Putamen (tissue), 1 donor: ENCODE measurements at places on chromosomes 7 and 10.
A peak's percentile ranks its signal among the peaks of the same experiment; 100 is the strongest.

GRCh38 chr7:37765872-37766525 lies 82.4 kb upstream of the NME8 start:
- peak; percentile 3 for DNase-seq

- no peak for DNase-seq
Measured at GRCh38 chr7:74051629-74052410, 23.8 kb downstream of the ELN start.

- no peak for DNase-seq
Measured at GRCh38 chr7:50812094-50812493, 29.4 kb upstream of the GRB10 start.

- no peak for DNase-seq
Measured at GRCh38 chr10:102676534-102677315, 32.4 kb downstream of the TRIM8 start.

DNA sequence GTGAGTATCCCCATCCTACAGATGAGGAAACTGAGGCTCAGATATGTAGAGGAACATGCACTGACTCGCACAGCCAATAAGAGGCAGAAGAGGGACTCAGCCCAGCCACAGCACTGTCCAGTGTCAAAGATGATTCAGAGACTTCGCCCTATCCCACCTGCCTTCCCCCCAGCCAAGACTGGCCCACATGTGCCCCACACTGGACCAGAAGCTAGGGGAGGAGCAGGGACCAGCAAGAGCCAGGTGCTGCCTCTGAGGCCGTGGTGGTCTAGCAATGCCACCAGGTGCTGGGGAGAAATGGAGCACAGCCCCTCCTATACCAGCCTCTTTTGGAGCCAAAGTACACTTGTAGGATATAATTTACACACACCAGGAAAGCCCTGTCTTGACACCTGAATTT lies 22.3 kb downstream of the GRID1 start:
- no peak for DNase-seq

DNA sequence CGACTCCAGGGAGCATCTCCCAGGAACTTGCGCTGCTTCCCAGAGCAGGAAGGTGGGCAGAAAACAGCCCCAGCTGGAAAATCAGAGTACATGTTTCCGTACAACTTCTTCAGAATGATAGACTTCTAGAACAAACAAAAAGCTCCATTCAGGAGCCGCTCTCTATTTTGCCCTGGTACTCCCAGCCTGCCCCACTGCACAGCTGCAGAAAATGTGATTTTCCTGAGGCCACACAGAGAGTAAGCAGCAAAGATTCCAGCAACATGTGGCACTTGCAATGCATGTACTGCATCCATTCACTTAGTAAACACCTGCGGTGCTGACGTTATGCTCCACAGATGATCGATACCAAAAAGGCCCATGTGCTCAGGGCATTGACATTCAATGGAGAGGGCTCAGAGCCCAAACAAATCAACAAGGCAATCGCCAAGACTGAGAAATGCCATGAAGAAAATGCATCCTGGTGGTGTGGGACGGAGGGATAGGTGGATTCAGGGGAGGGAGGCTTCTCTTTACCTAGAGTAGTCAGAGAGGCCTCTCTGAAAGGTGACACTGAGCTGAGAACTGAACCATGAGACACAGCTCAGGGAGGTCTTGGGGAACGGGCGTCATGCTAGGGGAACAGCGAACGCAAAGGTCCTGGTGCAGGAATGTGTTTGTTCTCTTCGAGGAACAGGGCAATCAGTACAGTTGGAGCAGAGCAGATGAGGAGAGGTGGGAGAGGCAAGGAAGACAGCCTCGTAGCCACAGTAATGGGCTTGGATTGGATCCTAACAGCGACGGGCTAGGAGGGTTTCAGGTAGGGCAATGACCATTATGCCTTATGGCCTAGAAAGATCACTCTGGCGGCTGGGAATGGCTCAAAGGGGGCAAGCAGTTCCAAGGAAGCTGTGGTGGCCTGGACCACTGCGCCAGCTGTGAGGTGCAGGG lies 35.3 kb upstream of the DUSP5 start:
- no peak for DNase-seq

DNA sequence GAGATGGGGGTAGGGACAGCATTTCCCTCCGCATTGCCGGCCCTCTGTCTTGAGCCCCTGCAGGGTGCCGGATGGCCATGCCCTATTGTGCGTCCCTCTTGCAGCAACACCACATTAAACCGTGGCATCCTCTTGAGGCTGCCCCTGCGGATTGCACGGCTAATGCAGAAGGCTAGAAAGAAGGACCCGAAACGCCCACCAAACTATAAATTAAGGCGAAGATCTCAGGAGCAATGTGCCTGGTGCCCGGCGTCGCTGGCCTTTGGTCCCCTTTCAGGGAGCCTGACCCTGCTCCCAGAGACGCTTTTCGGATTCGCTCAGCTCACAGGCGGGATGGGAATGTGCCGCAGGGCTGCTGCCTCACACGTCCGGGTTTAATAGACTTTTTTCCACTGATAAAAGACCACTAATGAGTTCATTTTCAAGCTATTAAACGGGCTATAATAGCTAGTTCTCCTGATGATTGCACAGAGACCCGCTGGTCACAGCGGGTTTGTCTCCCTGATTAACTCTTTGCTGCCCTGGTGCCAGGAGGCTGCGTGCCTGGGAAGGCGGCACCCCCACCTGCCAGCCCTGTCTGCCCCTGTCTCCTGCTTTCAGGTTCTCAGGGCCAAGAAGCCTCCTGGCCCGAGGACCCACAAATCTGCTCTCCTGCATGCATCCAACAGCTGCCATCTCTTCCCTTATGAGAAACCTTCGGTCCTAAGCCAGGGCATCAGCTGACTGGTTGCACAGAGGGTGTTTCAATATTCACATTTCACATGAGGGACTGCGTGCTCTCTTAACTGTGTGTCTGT lies 128.3 kb downstream of the ADARB2 start:
- DNase-seq: no peak

DNA sequence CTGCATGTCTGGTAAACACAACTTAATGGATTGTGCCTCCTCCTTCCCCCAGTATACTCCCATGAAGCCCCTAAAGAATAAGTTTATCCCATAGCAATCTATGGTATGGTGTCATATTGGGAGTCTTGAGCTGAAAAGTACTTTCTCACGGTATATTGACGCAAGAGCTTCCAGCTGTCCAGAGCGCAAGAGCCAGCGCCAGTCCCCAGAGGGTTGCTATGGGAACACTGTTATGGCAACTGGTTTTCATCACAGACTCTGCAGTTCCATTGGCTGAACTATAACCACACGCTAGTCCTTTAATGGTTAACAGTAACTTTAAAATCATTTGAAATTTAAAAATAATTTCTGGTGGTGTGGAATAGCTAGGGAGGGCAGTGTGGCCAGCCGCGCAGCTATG lies 46.9 kb downstream of the PRPF18 start:
- DNase-seq: no peak

GRCh38 chr7:50658696-50659095 lies 93.5 kb upstream of the DDC start:
- no peak for DNase-seq

- DNase-seq: no peak
Measured at GRCh38 chr10:100138921-100139496, 46.8 kb downstream of the ERLIN1 start.
